ENCODE measurements at places on chromosomes 2 and 18. TPM values are rescaled to one million over a fixed set of nuclear protein-coding genes. Genes with fewer than 3 reads are reported as not detected.

Gene SLC20A1
- total RNA-seq, result 93.5 TPM

Gene THSD7B
- total RNA-seq, result not detected

DNA sequence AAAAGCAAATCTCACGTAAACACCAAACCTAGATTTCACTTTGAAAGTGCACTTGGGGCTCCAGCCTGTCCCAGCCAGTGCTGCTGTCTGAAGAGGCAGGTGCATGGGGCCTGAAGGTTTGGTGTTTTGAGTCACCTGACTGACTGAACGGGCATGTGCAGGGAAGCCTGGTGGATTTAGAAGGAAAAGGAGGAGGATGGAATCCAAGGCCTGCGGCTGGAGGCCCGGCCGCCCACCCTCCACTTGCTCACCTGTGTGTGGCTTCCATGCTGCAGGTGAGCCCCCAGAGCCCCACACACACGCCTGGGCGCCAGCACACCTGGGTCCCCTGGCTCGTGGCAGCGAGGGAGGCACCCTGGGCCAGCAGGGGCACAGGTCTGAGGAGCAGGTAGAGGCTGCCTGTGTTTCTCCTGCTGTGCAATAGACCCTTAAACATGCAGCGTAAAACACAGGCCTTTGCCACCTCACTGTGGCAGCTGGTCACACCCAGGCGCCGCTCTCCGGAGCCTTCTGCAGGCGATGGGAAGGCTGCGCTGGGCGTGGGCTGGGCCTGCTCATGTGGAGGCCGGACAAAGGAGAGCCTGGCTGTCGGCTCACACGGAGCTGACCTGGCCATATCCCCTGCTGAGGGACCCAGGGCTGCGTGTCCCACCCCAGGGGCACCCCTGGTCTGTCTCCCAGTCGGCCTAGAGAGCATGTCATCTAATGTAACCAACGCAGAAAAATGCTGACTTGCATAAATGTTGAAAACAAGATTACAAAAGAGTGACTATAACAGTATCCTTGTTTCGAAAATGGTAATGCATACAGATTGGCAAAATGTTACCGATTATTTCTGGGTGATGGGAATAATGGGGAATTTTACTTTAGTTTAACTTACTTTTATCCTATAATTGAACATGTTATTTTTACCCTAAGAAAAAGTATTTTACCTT, 71.3 kb downstream of the TMEM18 start:
- no peak overlapping the region for H3K27ac ChIP-seq
- H3K4me3 ChIP-seq, result no peak overlapping the region

DNA sequence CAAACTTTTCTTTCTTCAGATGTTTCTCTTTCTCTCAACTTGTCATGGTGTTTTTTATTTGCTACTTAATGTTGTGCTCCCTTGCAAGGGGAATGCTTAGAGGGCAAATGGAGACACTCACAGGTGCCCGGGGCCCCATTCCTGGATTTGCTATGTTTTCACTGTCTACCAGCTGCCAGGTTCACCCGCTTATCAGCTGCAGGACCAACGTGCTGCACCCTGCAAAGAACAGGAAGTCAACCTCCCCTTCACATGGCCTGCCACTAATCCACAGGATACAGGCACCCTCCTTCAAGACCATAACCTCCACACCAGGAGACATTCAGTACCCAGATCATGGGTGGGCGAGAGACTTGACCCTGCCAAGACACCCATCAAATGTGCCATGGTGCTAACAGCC, 237.6 kb upstream of the STON1 start:
- no peaks in the 10 kb centered on the region for H3K36me3 ChIP-seq
- H3K27me3 ChIP-seq, result no peaks in the 10 kb centered on the region
- DNase-seq, result no peak
- H3K27ac ChIP-seq, result no peak overlapping the region
- no peaks in the 10 kb centered on the region for H3K4me1 ChIP-seq

DNA sequence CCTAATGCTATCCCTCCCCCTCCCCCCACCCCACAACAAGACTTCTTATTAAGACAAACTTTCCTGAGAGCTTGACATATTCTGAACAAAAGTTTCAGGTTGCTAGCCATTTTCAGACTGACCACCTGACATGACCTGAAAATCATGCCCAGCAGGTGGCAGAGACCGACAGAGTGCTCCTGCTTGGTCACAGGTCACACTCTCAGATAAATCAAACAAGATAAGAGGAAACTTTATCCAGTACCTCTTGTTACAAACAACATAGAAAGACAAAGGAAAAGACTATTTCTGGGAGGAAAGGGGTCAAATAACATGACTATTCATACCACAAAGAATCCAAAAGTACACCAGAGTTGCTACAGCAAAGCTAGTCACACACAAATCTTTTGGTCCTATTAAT, 107.4 kb downstream of the TMEM200C start:
- DNase-seq, result no peak
- H3K4me1 ChIP-seq, result no peaks in the 10 kb centered on the region
